ENCODE measurements at places on chromosomes 11 and 22.

- DNase-seq = no peak
These were observed 27.8 kb downstream of the TEAD1 start for GRCh38 chr11:12701811-12702592.

DNA sequence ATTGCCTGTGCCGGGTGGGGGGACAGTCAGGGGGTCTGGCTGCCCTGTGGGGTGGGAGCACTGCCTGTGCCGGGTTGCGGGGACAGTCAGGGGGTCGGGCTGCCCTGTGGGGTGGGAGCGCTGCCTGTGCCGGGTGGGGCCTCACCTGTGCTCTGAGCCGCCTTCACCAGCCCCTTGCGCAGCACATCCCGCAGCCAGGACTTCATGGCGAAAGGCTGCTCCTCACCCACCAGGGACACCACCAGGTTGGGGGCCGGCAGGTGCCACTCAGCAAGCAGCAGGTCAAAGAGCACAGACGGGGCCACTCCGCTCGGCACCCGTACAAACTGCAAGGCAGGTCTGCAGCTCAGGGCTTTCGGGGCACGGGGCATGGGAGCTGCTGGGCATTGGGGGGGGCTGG lies 21.4 kb downstream of the TSSC4 start:
- DNase-seq = no peak

DNA sequence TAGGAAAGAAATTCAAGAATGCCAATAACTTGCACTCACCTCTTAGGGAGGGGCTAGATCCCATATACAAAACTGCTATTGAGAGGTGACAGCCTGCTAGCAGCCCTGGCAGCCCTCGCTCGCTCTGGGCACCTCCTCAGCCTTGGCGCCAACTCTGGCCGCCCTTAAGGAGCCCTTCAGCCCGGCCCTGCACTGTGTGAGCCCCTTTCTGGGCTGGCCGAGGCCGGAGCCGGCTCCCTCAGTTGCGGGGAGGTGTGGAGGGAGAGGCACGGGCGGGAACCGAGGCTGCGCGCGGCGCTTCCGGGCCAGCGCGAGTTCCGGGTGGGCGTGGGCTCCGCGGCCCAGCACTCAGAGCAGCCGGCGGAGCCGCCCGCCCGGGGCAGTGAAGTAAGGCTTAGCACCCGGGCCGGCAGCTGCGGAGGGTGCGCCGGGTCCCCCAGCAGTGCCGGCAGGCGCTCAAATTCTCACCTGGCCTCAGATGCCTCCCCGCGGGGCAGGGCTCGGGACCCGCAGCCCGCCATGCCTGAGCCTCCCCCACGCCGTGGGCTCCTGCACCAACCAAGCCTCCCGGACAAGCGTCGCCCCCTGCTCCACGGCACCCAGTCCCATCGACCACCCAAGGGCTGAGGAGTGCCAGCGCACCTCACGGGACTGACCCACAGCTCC lies 329.9 kb downstream of the FAM181B start:
- no peak for DNase-seq

DNA sequence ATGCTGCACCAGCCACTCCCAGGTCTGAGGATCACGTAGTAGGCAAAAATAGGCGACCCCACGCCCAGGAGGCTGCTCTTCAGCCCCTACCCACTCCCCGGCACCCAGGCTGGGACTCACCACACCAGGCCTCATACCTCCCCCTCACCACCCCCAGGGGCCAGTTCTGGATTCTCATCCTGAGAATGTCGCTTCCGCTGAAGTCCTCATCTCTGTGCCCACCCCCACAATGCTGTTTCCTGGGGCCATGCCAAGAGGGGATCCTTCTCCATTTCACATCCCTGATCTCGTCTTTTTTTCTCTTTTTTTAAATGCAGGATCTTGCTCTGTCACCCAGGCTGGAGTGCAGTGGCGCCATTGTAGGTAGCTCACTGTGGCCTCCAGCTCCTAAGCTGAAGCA lies 1.7 kb upstream of the OSM start:
- DNase-seq = no peak

DNA sequence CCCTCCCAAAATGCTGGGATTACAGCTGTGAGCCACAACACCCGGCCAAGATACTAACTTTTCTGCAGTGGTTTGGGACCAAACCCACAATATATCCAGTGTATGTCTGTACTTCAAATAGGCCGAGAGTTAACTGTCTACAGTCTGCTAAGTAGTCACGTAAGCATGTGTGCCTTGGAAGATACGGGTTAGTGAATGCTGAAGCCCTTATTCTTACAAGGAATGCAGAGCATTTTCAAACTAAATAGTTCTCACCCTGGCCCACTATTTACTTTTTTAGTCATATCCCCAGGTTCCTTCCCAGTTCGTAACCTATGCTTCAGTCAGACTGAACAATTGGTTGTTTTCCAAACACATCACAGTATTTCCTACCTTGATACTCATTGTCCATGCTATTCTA lies 176.0 kb downstream of the WNT11 start:
- no peak for DNase-seq

DNA sequence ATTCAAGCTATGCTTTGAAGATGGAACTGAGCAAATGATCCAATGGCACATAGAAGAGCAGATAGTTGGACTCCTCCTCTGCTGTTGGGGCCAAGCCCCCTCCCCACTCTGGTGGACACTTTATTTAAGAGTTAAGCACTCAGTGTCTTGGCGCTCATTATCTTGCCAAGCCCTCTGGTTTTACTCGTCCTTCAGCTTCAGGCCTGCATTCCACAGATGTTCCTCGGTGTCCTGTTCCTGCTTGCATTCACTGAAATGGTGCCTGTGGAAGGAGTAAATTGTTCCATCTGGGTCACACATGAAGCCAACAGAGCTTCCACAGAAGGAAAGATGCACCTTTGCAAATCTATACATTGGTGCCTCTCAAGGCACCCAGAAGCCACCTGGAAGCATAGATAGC lies 26.1 kb downstream of the MAML2 start:
- DNase-seq = no peak

All from neuronal stem cell (in vitro differentiated cells).